Left ventricle myocardium superior (tissue), 1 donor: ENCODE measurements at places on chromosomes 13 and 19. TPM values are rescaled to one million over a fixed set of nuclear protein-coding genes. Genes with fewer than 3 reads are reported as not detected.

Gene LILRB5
- total RNA-seq, result 5.5 TPM

Gene DMKN
- 16.1 TPM for total RNA-seq

GRCh38 chr13:74839656-74840055 is 642.3 kb downstream of the TBC1D4 start:
- no peak for DNase-seq

Gene FOSB
- total RNA-seq, result 0.79 TPM

Gene ZNF534
- total RNA-seq, result 0.57 TPM

GRCh38 chr13:110232756-110233155 is 74.2 kb downstream of the COL4A1 start:
- DNase-seq, result no peak

DNA sequence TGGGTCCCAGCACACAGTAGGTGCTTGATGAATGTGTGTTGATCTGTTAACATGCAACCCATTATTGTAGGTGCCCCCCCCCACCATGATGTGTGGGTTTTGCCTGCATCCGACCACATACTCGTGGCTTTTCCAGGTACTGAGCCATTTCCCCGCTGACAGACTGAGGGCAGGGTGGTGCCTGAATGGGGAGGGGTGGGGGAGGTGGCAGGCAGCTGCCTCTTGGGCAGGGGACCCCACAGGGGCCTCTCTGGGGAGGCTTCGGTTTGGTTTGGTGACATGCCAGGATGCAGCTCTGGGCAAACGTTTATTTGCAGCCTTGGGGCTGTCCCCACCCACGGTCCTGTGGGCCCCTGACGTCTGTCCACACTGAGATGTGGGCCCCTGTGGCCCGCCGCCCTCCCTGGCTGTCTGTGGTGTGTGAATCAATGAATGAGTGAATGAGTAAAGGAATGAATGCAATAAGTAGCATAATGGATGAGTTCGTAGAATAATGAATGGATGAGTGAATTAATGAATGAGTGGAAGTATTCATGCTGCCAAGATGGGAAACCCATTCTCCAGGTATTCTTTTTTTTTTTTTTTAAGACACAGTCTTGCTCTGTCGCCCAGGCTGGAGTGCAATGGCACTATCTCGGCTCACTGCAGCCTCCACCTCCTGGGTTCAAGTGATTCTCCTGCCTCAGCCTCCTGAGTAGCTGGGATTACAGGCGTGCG is 9.0 kb upstream of the JUND start:
- DNase-seq, result no peak

GRCh38 chr19:44891016-44891882 is at the start of gene TOMM40:
TSS of gene TOMM40 (plus strand) at chr19:44891254. CDS start at chr19:44891416, 162 bp downstream.
- DNase-seq, result peak; percentile 100

DNA sequence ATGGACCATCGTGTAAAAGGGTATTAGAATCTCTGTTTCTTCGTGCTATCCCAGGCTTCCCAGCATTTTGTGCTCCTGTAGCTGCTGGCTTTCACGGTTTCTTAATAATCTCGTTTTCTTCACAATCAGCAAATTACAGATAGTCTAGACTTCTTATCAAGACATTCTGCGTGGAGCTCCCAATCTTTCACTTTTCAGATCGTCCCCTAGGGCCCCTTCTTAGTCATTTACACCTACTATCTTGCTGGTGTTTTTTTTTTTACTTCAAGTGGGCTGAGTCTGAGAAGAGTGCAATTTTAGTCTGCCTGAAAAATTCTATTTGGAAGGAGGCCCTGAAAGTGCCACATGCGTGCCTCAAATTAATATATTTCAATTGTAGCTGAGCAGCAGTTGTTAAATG is 275.1 kb downstream of the SHISA2 start:
- no peak for DNase-seq

- DNase-seq, result no peak
Observed at GRCh38 chr19:33673258-33673875, 51.6 kb downstream of the CHST8 start.

GRCh38 chr13:37645181-37645740 is 46.7 kb upstream of the POSTN start:
- DNase-seq, result no peak

DNA sequence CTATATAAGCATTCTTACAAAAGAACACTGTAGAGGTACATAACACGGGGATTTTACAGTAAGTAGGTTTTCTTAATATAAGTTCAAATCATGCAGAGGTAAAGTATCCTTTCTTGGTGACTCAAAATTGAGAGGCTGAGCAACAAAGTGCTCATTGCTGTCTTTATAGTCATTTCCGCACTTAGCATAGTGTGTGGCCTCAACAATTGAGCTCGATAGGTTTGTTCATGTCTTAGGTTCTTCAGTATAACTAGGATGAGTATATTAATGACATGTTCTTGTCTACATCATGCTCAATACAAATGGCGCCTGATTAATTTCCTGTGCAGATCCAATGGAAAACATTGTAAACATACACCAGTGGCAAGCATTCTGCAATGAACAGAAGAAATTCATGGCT is 1.4 kb downstream of the WDFY2 start:
- no peak for DNase-seq

DNA sequence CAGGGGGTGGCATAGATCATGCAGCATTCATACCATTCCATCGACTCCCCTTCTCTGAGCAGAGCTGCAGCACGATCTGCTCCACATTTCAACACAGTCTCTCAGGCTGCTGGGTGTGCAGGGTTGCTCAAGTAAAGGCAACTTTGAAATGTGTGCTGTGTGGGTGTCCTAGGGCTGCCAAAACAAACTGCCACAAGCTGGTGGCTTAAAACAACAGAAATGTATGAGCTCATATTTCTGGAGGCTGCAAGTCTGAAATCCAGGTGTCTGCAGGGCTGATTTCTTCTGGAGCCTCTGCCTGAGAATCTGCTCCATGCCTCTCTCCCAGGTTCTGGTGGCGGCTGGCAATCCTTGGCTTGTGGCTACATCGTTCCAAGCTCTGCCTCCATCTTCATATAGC is 63.7 kb upstream of the WDFY2 start:
- DNase-seq, result no peak

GRCh38 chr13:99361197-99361596 is 54.0 kb upstream of the GPR183 start:
- DNase-seq, result no peak

Gene SYT5
- not detected for total RNA-seq

Gene COL5A3
- 9.6 TPM for total RNA-seq

- no peak for DNase-seq
Observed at GRCh38 chr19:49976496-49976895, 15.5 kb upstream of the SIGLEC11 start.

Gene LACC1
- 3.9 TPM for total RNA-seq

- DNase-seq, result peak; percentile 82
Observed at GRCh38 chr13:51764184-51765141, 39.5 kb downstream of the DHRS12 start.

Gene WASF3
- 11.5 TPM for total RNA-seq

DNA sequence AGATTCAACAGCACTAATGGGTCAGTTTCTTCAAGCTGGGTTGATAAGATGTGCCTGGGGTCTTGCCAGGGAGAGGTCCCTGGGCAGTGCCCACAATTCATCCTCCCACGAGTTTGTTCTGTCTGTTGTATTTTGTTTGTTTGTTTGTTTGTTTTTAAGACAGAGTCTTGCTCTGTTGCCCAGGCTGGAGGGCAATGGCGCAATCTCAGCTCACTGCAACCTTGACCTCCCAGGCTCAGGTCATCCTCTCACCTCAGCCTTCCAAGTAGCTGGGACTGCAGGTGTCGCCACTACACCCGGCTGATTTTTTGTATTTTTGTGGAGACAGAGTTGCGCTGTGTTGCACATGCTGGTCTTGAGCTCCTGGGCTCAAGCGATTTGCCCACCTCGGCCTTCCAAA is 120.1 kb downstream of the NUFIP1 start:
- DNase-seq, result no peak

GRCh38 chr13:29541400-29541799 is 54.1 kb downstream of the SLC7A1 start:
- no peak for DNase-seq

GRCh38 chr19:51627491-51628138 is 2.6 kb downstream of the SIGLEC5 start:
- DNase-seq, result no peak

- no peak for DNase-seq
Observed at GRCh38 chr13:51589793-51590192, 5.5 kb downstream of the WDFY2 start.

Gene SPHK2
- total RNA-seq, result 7.2 TPM

DNA sequence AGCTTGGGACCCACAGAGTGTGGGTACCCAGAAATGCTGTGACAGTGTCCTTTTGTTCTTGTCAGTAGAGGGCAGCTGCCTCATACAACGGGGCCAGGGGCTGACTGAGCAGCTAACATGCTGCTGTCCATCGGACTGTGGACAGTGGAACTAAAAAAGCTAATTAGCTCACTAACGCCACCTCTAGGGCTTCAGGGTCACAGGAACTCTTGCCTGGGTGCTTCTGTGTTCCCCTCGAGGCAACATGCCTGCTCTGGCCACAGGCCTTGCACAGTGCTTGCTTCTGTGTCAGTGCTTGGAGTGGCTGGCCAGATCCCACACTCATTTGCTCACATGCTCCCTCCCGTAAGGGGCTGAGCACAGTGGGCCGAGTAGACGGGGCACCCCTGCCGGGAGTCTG is 377.0 kb downstream of the OLFM4 start:
- DNase-seq, result no peak

DNA sequence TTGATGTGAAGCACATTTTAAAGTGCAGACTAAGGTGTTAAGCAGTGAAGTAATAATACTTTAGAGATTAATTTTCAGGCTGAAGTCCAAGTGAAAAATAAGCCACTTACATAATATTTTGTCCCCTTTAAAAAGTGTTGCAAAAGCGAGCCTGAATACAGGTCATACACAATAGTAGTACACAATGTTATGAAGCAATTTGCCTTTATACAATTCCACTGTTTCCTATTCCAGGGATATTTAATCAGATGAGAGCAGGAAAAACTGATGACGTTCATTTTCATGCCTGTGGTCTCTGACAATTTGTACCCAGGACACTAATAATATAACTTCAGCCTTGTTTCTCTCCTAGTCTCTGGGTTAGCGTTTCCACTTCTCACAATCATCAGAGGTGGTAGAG is 916.7 kb downstream of the PCDH9 start:
- DNase-seq, result no peak

Gene C13orf42
- not detected for total RNA-seq

GRCh38 chr19:57559008-57559403 is 657 bp downstream of the ZNF550 start:
- DNase-seq, result peak; percentile 39

GRCh38 chr13:95246292-95247082 is 54.8 kb downstream of the ABCC4 start:
- no peak for DNase-seq
